ENCODE measurements at places on chromosomes 13 and 19. TPM values are rescaled to one million over a fixed set of nuclear protein-coding genes. Genes with fewer than 3 reads are reported as not detected.

The KLK4 gene
- total RNA-seq: not detected

The KL gene
- not detected for total RNA-seq

The DNAJC15 gene
- 29.7 TPM for total RNA-seq

The LYPD5 gene
- total RNA-seq: not detected

The SIGLEC7 gene
- total RNA-seq: not detected

The SLC25A41 gene
- not detected for total RNA-seq

DNA sequence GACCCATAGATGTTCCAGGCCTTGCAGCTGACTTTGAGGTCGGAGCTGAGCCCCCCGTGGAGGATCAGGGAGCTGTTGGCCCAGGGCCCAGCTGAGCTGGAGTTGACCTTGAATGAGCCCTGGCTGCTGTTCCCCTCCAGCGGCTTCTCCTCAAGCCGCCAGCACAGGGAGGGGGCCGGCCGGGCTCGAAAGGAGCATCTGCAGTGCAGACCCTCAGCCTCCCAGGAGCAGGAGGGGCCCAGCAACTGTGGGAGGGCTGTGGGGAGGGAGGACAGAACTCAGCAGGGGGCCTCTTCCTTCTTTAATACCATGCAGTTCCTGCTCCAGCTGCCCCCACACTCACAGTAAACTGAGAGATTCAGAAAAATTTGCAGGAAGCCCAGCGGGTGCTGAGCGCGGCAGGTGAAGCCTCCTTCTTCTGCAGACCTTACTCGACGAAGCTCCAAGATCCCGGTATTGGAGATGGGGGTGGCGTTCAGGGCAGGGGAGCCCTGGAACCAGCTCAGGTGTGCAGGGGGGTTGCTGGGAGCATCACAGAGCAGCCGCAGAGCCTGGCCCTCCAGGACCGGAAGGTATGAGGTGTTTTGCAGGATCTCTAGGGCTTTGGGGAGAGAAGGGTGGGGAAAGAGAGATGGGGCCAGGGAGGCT is 2.6 kb downstream of the SIGLEC5 start:
- no peak for DNase-seq

GRCh38 chr19:1354970-1355567 is 28.6 kb upstream of the NDUFS7 start:
- no peak for DNase-seq

- DNase-seq: no peak
Observed at GRCh38 chr19:18046059-18046718, 38.2 kb downstream of the ARRDC2 start.

- DNase-seq: no peak
Observed at GRCh38 chr13:95180513-95181245, 120.6 kb downstream of the ABCC4 start.

GRCh38 chr19:39765091-39766076 is 13.3 kb upstream of the LEUTX start:
- peak; percentile 85 for DNase-seq

- no peak for DNase-seq
Observed at GRCh38 chr13:80211566-80211965, 129.4 kb downstream of the SPRY2 start.

GRCh38 chr19:49157445-49158224 is at the start of gene TRPM4:
Gene TRPM4 (plus strand): TSS chr19:49157792. CDS start chr19:49157867, 75 bp downstream.
- peak; percentile 98 for DNase-seq

- DNase-seq: no peak
Observed at GRCh38 chr13:95656386-95657015, 12.0 kb upstream of the DZIP1 start.

DNA sequence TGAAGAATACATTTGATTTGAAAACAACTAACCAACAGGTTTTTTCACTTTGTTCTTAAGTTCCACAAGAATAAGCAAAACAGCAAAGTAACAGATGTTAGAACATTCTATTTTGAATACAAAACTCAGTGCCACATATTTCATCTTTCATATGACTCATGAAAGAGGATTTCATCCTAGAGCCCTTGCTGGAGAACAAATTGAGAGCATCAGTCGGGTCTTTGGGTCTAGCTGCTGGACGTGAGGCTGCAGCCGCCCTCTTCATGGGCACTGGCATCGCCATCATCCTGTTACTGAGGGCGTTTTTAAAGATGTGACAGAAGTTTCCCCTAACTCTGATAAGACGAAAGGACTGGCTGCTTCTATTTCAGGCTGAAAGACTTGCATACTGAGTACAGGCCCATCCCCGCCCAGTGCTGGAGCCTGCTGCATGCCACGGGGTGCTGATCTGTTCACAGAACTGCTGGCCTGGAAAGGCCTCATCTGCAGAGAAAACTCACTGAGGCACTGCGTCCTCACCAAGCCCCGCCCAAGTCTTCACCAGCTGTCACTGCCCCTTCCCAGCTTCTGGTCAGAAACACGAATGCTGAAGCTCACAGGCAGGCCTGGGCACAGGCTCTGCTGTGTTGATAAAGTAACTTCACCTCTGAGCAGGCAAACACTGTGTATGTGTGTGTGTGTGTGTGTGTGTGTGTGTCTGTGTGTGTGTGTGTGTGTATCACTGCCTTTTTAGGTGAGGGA is 101.4 kb downstream of the TUBGCP3 start:
- DNase-seq: no peak

GRCh38 chr19:45464852-45465441 is 2.8 kb upstream of the FOSB start:
- peak; percentile 80 for DNase-seq

- no peak for DNase-seq
Observed at GRCh38 chr19:40594255-40594654, 6.9 kb upstream of the LTBP4 start.
